Stimulated activated CD4-positive, alpha-beta T cell treated with anti-CD3 and anti-CD28 coated beads, Interleukin-4, amount 100 ng/mL, for 1 hour (primary cell): ENCODE measurements at places on chromosomes 5 and 9.

- DNase-seq, result no peak
Observed at GRCh38 chr5:6112125-6112524, 266.2 kb downstream of the MED10 start.

- no peak for DNase-seq
Observed at GRCh38 chr9:93198117-93198837, 14.3 kb downstream of the WNK2 start.

- no peak for DNase-seq
Observed at GRCh38 chr5:97097326-97098230, 44.8 kb downstream of the LIX1 start.

GRCh38 chr5:7917130-7918123, 48.5 kb downstream of the MTRR start:
- no peak for DNase-seq

GRCh38 chr5:57335092-57335660, 147.4 kb downstream of the ACTBL2 start:
- no peak for DNase-seq
